Tibial nerve (tissue), 4 donors: ENCODE measurements at places on chromosomes 1 and 21.

- no peak for DNase-seq
Observed at GRCh38 chr1:180156631-180157091, 2.0 kb downstream of the QSOX1 start.

DNA sequence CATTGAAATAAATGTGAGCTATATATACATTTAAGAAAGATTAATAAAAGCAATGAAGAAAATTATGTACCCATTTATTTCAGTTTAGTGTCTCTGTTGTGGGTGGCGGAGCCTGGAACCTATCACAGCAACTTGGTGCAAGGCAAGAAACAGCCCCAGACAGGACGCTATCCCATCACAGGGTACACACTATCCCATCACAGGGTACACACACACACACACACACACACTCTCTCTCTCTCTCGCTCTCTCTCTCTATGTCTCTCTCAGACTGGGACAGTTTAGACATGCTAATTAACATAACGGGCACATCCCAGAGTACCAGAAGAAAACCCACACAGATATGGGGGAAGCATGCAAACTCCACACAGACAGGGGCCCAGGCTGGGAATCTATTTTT lies 6.5 kb upstream of the IL6R start:
- no peak for DNase-seq

- no peak for DNase-seq
Observed at GRCh38 chr1:24859063-24860010, 70.7 kb downstream of the RUNX3 start.

- no peak for DNase-seq
Observed at GRCh38 chr1:15736892-15737261, 819 bp downstream of the SLC25A34 start.

DNA sequence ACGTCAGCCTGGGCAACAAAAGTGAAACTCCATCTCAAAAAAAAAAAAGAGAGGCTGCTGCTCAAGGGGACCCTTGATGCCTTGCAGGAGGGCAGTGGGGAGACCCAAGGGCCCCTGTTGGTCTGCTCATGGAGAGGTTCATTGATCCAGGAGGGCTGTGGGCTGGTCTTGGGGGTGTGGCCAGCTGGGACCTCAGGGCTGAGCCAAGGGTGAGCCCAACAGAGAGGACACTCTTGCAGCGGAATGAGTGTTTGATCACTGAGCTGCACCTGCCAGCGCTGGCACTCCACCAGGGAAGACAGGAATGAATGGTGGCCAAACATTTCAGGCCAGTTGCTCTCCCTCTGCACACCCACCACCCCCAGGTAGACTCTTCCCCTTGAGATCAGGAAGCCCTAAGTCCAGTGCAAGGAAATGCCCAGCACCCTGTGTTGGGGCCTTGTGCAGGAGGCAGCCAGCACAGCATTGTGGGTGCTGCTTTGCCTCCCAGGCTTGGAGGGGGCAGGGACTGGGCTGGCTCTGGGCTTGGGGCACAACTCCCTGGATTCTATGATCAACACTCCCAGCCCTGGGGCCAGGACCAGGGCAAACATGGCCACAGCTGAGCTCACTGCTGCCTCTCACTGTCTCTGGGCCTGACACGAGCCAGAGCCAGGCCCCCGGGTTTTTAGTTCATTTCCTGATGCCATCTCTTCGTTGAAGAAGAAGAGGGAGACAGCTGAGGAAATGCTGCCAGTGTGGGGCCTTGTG lies 50.7 kb downstream of the IRF2BP2 start:
- DNase-seq: no peak

GRCh38 chr1:118275472-118276115 lies 90.6 kb upstream of the SPAG17 start:
- DNase-seq: no peak

- DNase-seq: no peak
Observed at GRCh38 chr1:107545056-107545577, 404.3 kb downstream of the NTNG1 start.

- DNase-seq: no peak
Observed at GRCh38 chr1:187267827-187268226, 439.1 kb downstream of the PLA2G4A start.

DNA sequence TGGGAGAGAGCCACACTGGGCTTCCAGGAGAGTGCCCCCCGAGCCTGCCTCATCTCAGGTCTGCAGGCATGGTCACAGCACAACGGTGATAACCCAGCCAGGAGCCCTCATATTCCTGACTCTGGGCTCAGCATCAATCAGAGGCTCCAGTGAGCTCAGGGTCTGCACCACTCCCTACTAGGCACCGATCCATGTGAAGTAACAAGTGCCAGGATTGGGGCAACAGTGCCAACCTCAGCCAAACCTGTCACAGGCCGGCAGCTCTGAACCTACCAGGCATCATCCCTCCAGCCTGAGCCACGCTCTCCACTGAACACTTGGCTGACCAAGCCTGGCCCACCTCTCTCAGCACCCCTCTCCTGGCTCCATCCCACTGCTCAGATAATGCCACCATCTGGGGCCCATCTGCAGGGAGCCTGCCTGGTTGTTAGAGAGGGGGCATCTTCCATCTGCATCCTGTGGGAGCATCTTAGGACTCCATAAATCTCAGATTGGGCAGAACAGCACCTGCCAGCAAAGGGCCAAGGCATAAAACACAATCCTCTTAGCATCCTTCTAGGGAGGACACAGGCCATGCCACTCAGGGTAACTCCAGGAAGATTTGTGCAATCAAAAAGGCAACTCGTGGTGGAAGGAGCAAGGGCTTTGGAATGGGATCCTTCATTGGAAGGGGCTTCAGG lies 213.7 kb upstream of the CSF3R start:
- DNase-seq: no peak

- DNase-seq: no peak
Observed at GRCh38 chr21:42850866-42851391, 28.4 kb downstream of the WDR4 start.

DNA sequence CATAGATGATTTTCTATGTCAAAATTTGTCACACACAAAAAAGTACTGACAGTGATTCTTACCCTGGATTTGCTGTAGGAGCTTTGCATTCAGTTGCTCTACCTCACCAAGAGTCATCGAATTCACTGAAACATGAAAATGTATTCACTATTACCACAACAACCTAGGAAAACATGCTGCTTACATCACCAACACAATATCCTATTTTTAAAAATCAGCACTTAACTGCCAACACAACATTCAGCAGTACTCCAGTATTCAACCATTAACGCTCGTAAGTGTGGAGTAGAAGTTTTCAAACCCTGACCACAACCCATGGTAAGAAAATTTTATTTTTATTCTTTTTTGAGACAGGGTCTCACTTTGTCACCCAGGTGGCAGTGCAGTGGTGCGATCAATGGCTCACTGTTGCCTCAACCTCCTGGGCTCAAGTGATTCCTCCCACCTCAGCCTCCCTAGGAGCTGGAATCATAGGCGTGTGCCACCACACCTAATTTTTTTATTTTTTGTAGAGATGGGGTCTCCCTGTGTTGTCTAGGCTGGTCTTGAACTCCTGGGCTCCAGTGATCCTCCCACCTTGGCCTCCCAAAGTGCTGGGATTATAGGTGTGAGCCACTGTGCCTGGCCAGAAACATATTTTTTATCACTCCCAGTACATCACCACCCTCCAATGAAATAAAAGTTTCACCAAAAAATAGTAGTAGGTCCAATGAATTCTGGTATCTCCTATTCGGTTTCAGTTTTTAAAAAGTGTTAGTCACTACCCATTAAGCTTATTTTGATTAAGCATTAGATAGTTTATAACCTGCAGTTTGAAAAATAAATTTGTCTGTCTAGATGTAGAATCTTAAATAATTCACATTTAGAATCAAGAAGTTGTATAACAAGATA lies 23.8 kb downstream of the C21orf91 start:
- DNase-seq: no peak

DNA sequence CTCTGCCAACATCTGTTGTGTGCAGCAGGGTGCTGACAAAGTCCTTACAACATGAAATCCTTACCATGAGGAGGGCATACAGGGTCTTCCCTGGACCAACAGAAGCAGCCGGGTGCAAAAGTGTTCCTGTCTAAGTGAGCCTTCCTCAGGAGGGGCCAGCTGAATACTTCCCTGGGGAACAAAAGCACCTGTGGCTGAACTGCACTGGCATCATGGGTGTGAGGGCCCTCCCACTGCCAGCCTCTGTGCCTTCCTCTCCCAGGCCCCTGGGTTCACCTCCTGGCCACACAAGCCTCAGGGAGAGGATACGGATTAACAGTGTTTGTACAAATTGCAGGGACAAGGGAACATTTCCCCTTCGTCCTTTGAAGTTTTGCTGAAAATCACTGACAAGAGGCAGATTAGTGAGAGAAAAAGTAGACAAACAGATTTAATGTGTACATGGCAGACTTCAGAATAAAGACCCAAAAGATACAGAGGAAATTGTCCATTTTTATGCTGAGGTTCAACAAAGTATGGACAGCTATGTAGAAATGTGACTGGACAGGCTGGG lies 91.0 kb upstream of the PPM1J start:
- DNase-seq: no peak

DNA sequence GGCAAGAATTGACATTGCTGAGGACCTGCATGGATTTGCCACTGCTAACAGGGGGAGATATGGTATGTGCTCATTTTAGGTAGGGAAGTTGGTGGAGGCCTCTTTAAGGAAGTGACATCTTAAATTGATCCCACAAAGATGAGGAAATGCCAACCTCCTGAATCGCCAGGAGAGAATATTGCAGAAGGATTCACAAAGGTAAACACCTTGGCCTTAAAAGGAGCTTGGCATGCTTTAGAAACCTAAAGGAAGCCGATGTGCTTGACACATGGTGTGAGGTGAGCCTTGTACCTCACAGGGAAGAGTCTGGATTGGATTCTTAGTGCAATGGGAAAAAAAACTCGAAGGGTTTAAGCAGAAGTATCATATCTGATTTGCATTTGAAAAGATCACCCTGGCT lies 470.5 kb upstream of the DAB1 start:
- DNase-seq: no peak

GRCh38 chr1:226870026-226870400 lies 403 bp upstream of the PSEN2 start:
- peak; percentile 15 for DNase-seq

DNA sequence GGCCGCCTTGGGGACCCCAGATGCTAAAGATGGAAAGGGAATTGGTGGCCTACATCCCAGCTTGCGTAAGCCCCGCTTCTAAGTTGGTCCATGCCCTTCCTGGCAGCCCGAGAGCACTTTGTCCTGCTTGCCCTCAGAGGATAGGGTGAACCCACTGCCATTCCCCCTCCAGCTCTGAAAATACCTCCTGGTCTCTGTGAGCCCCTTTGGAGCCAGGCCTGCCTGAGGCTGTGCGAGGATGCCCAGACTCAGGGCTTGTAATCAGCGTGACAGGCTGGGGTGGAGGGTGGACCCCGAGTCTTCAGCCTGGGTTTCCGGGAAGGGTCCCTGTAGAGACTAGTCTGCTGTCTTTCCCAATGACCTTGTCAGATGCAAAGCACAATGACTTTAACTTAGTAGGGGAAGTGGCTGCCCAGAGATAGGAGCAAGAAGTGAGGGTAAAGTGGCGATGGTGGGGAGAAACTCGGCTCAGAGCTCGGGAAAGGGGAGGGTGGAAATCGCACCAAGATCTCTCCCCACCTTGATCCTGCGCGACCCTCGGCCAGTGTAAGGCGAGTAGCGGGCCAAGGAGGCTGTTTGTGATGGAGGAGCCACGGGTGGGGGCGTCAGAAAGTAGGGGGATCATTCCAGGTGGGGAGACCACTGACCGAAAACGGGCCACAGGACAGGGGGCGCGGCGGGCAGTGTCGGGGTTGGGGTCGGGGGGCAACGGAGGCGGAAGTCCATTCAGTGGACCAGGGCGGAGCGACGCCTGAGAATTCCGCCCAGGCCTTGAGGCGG lies 2.7 kb upstream of the HES3 start:
- DNase-seq: no peak
